IPS-NIHi11 (cell line): ENCODE measurements at places on chromosomes 2 and 18.

DNA sequence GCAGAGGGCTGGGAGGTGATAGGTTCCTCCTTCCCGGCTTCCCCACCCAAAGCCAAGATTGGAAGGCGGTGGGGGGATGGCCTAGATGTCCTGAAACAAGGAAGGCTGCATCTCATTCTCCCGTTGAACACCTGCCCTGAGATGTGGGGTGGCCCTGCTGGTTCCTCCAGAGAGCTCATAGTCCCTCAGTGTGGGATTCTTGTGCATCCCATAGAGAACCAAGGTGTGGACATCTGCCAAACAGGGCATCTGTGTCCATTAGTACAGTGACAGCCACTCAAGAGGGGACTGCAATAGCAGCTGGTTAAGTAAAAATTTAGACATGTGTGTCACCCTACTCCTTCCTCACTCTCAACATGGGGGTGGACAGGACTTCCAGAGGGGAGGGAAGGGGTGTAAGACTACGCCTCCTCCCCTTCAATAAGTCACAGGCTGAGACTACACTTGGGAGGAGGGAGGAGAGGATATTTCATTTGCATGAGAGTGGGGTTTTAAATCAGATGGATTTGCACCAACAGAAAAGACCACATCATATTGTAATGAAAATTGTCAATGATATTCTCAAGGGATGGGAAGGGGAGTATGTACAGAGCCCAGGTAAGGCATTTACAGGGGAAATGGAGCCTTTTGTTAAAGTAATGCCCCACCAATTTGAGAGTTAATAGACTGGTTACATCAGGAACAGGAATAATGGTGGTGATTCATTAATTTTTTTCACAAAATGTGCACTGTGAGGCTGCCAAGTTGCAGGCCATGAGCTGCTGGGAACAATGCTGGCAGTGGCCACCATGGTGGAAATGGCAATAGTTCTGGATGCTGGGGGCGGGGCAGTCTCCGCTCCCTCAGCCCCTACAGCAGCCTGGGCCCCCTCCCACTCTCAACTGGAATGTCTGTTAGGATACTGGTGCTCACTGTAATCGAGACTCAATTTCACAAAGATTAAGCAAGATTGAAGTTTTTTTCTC, 80.6 kb downstream of the TEX51 start:
- DNase-seq: no peak

- DNase-seq: peak; percentile 24
These were observed 279.1 kb downstream of the ZEB2 start for GRCh38 chr2:144240656-144241339.

GRCh38 chr2:122745603-122746002, 990.2 kb downstream of the TSN start:
- DNase-seq: no peak

- DNase-seq: no peak
These were observed 303.3 kb downstream of the GBX2 start for GRCh38 chr2:235864733-235865515.

DNA sequence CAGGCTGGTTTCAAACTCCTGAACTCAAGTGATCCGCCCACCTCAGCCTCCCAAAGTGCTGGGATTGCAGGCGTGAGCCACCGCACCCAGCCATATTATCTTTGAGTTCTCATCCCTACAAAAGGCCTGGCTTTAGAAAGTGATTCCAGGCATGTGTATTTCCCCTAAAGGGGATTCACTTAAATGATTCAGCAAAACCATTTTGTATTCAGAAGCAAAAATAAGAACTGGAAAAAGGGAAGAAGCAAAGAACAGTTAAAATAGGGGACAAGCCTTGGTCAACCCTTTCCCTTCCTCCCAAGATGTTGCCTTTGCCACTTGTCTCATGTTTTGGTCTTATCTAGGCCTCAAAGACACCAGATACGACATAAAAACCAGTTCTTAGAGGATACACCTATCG, 10.5 kb downstream of the TM4SF20 start:
- DNase-seq: no peak

GRCh38 chr2:6866275-6866671, 566 bp upstream of the CMPK2 start:
- peak; percentile 48 for DNase-seq

DNA sequence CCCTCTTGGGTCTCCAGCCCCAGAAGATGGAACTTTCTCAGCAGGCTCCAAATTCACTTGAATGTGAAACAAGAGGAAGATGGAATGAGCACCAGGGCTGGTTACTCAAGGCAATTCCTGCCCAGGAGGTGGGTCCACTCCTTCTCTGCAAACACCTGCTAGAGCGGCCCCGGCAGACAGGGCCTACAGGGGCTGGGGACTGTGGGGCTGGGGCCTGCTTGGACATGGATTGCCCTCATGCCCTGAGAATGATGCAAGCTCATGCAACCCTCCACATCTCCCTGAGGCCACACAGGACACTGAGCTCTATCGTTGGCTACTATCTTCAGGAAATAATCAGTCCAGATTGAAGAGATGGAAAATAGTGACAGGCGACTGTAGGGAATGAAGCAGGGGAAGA, 39.1 kb downstream of the TFCP2L1 start:
- no peak for DNase-seq

GRCh38 chr2:225052703-225053102, 10.4 kb upstream of the DOCK10 start:
- no peak for DNase-seq

- DNase-seq: peak; percentile 55
These were observed 45.4 kb downstream of the GORASP2 start for GRCh38 chr2:170974304-170974993.

GRCh38 chr2:190407246-190407661, 901 bp upstream of the MFSD6 start:
- no peak for DNase-seq

DNA sequence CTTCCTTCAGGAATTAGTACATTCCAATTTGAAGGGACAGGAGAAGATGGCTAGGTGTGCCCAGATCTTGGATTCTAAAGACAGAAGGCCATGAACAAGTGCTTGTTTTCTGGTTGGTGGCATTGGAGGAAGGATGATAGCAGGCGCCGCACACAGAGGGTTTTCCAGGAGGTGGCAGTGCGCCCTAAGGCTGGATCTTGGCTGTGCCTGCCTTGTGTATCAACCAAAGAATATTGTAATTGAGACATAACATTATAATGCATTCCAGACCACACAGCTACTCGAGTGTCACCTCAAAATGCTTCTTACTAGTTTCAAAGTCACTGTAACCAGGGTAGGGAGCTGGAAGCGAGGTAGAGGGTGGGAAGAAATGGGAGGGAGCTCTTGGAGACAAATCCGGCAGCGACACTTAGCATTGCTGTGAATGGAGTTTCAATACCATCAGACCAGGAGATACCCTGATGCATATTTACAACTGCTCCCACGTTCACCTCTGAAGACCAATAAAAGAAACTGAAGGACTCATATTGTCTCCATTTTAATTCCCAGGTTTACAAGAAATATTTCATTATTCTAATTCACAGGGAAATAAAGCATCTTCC, 42.5 kb downstream of the CPO start:
- DNase-seq: peak; percentile 63

DNA sequence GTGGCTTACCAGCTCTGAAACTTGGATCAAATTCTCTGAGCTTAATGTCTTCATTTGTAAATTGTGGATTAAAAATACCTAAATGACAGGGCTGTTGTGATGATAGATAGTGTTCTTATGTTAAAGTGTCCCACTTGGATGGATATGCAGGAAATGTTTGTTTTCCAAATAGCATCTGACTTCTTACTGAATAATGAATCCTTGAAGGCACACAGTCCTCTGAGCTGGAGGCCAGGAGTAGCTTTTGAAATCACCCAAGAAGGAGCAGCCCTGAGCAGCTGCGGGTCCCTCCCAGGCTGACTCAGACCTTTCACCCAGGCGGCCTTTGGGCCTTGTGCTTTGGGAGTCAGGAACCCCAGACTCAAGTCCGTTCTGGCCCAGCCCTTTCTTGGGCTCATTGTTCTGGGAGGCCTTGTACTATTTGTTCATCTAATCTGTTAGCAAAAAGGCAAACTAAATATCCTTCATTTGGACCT, 173.0 kb upstream of the GATA6 start:
- DNase-seq: no peak

GRCh38 chr2:9158786-9159779, 47.5 kb upstream of the ASAP2 start:
- DNase-seq: no peak

GRCh38 chr2:73258913-73259215, 24.8 kb downstream of the CCT7 start:
- DNase-seq: no peak

- DNase-seq: no peak
These were observed 549.2 kb downstream of the CCDC85A start for GRCh38 chr2:56732946-56733345.

DNA sequence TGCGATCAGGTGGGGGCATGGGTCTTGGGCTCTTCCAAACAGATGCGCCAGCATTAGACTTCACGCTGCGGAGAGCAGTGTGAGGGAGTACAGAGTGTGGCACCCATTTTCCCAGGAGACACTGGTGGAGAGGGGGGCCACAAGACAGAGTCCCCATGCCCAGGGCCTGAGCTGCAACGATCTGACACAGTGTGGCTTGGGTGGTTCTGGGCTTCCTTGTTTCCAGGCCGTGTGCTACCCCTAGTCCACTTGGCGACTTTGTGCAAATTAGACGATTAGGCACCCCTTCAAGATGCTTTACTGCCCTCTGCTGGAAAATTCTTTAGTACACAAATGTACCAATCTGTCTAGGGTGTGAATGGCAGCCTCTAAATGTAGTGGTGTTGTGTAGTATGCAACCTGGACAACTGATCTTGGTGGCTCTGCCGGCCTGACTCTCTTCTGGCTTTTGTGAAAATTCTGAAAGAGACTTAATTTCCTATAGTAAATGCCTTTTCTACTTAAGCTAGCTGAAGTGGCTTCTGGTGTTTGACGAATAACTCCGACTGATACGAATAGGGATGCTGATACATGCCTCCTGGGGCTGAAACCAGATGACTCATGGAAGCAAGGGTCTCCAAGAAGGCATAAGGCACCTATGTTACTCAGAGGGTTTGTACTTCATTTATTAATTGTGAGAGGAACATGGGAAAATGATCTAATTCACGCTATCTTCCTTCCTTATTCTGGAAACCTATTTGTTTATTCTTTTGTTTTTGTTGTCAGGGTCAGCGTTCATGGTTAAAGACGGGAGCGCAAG, 92.3 kb upstream of the SMAD2 start:
- peak; percentile 73 for DNase-seq

DNA sequence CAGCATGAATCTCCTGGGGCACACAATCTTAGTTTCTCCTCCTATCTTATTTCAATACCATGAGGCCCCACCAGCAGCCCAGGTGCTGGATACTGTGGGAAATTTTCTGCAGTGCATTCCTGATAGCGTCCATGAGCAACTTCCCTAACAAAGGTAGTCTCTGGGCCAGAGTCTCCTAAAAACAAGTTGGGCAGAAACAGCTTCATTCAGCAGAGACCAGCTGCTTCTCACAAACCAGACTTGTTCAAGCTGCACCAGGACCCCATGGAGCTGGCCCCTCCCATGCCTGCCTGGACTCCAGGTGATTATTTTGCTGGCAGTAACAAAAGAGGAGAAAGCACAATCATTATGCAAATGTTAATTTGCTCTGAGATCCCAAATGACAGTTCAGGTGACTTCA, 31.4 kb downstream of the MYO5B start:
- DNase-seq: peak; percentile 26

GRCh38 chr18:79589601-79590091, 90.0 kb upstream of the CTDP1 start:
- no peak for DNase-seq

GRCh38 chr2:19643117-19643518, 258.7 kb downstream of the TTC32 start:
- DNase-seq: no peak

GRCh38 chr18:48541026-48541746, 2.4 kb downstream of the CTIF start:
- peak; percentile 64 for DNase-seq

GRCh38 chr18:36255072-36255698, 42.3 kb upstream of the FHOD3 start:
- DNase-seq: no peak

- DNase-seq: no peak
These were observed 42.0 kb upstream of the NFE2L2 start for GRCh38 chr2:177306550-177306949.

GRCh38 chr18:35311496-35311895, 21.5 kb upstream of the ZSCAN30 start:
- no peak for DNase-seq

- no peak for DNase-seq
These were observed 38.5 kb downstream of the CDCA7 start for GRCh38 chr2:173393186-173393585.

DNA sequence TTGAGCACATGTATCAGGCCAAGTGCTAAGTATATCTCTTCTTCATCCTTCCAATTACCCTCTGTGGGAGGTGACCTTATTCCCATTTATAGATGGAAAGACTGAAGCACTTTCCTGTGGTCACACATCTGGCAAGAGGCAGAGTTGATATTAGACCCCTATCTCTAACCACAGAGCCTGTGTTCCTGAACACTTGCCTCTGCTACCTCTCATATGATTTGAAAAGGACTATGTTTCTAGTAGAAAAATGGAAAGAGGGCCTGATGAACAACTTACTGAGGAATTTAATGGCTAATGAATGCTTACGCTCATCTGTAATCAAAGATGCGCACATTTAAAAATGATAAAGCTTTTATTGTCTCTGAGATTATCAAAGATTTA, 46.2 kb upstream of the DYNC2LI1 start:
- no peak for DNase-seq

DNA sequence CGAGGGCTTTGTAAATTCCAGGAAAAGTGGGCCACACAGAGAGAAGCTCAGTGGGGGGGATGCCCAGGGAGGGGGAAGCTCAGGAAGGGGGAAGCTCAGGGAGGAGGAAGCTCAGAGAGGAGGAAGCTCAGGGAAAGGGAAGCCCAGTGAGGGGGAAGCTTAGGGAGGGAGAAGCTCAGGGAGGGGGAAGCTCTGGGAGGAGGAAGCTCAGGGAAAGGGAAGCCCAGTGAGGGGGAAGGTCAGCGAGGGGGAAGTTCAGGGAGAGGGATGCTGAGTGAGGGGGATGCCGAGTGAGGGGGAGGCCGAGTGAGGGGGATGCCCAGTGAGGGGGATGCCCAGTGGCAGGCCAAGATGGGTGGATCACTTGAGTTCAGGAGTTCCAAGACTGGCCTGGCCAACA, 821 bp upstream of the CHRNG start:
- no peak for DNase-seq

- DNase-seq: no peak
These were observed 155.1 kb downstream of the SS18 start for GRCh38 chr18:25935356-25935755.

- peak; percentile 39 for DNase-seq
These were observed 185.1 kb upstream of the SMAD7 start for GRCh38 chr18:49135877-49136276.

DNA sequence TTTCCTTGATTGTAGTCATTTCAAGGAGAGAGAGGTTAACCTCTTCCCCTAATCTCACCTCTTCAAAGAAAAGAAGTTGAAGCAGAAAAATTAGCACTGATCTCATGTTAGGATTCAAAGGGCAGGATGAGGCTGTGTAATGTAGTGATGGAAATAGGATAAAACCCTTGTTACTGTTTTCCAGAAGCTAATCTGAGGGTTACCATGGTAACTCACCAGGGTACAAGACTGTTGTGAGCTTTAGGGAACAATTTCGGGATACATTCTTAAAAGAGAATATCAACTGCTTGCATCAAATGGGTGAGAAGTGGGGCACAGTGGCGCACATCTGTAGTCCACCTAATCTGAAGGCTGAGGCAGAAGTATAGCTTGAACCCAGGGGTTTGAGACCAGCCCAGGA, 64.9 kb upstream of the SLC39A10 start:
- no peak for DNase-seq

- DNase-seq: no peak
These were observed 33.4 kb upstream of the SERPINB7 start for GRCh38 chr18:63741769-63742168.
